NCI-H187 (cell line): ENCODE measurements at places on chromosomes 11 and 22.

DNA sequence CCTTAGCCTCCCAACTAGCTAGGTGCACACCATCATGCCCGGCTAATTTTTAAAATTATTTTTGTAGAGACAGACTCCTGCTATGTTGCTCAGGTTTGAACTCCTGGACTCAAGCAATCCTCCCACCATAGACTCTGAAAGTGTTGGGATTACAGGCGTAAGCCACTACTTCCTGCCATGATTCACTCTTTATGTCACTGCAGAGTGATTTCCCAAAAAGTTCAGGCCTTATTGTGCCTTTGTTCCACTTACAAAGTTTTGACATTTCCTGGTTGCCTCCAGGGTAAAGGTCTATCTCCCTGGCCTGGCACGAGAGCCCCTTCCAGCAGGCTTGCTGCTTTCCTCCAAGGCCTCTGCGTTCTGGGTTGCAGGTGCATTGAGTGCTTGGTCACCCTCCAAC is 44.6 kb upstream of the RIC3 start:
- no peak for DNase-seq

DNA sequence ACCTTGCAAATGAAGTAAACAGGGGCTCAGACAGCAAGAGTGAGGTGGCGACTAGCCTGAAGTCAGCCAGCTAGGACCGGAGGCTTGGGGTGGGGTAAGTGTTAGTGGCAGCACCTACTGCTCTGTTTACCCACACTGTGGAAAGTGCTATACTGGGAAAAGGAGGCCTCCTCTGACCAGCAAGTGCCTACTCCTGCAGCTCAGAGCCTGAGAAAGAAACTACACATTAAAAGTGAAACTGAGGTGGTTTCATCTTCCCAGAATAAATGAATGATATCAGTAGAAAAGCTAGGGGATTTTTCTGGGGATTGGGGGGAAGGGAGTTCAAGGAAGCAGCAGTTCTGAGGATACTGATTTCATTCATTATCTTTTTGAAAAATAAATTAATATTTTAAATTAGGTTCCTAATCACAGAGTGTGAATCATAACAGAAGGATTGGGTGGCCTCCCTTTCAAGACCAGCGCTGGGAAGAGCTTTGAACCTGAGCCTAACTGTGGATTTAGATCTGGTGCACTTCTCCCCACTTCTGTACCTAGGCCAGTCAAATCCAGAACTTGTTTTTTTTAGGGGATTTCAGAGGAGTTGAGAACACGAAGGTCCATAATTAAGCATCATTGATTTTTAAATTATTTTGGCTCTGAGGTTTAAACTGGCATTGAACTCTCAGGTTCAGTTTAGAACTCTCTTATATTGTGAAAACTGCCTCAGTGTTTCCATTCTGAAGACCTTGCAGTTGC is 48.1 kb upstream of the GRAMD1B start:
- DNase-seq, result no peak

DNA sequence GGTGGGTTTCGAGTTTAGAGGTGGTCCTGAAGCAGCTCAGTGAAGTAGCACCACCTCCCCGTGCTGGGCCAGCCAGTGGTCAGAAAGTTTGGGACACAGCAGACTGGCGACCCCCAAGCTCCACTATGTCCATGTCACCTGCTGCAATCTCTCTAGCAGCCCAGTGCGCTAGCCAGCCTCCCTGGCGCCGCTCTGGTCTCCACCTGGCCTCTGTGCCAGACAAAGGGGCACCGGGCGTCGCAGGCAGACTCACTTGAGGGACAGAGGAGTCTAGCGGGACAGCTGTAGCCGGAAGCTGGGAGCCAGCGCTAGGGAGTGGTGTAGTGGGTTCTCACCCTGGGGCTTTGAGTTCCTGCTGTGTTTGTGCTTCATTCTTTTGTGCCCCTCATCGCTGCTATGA is 25.5 kb downstream of the MYBPC3 start:
- DNase-seq, result no peak

- DNase-seq, result no peak
Measured at GRCh38 chr11:94557992-94558391, 9.2 kb upstream of the PIWIL4 start.

DNA sequence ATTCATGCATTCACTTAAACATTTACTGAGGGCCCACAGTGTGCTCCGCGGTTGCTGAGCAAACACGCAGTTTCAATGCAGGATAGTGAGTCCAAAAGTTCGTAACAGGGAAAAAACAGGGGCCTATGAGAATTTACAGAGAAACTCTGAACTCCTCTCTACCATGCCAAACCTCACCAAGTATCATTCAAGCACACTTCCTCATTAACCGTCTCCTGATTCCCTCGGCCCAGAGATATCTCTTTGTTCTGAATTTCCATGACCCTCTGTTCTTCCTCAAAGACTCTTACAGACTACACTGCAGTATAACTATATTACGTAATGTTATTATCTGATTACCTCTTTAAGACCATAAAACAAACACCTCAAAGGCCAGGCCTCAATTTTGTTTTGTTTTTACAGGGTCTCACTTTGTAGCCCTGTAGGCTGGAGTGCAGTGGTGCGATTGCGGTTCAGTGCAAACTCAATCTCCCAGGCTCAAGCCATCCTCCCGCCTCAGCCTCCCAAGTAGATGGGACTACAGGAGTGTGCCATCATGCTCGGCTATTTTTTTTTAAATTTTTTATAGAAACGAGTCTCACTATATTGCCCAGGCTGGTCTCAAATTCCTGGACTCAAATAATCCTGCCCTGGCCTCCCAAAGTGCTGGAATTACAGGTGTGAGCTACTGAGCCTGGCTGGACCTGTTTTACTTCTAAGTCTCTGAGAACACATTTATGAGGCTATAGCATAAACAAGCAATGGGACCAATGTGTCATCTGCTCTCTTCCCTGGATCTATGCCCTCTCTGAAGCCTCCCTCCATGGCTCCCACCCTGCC is 3.6 kb downstream of the HPS4 start:
- DNase-seq, result no peak

GRCh38 chr11:113906516-113906915 is 1.9 kb downstream of the HTR3B start:
- no peak for DNase-seq

GRCh38 chr22:42932197-42932519 is 75.1 kb upstream of the ARFGAP3 start:
- no peak for DNase-seq

DNA sequence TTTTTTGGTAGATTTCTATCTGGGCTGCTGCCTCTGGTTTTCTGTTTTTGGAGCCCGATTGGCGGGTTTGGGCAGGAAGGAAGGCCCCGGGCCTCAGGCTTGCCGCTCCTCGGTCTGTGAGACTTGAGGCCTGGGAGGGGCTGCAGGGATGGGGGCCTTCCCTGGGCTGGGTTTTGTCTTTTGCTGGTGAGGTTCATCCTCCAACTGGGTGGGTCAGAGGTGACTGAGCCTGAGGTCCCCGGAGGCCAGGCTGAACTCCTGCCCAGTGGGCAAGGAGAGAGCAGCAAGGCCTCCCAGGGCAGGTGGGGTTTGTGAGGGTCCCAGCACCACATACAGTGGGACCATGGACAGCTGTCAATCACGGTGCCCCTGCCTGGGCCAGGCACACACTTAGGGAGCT is 15.0 kb downstream of the MPPED1 start:
- DNase-seq, result no peak

GRCh38 chr22:28025866-28026575 is 107.0 kb upstream of the PITPNB start:
- no peak for DNase-seq

DNA sequence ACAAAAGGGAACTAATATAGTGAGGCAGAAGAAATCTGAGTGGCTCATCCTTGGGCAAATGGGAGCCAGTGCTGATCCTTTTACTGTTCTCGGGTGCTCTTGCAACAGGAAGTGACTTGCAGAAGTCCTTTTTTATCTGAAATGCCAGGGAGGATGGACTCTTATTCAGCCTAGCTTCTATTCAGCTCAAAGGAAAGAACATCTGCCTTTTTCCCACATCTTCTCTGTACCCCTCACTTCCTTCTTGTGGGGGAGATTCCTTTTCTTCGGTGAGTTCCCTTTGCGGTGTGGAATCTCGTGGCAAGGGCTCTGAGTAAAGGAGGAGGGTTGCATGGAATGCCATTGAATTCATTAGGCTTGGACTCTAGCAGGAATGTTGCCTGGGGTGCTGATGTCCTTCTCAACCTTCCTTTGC is 76.2 kb downstream of the ZBTB16 start:
- no peak for DNase-seq
